ENCODE measurements at places on chromosomes 1 and 21.

DNA sequence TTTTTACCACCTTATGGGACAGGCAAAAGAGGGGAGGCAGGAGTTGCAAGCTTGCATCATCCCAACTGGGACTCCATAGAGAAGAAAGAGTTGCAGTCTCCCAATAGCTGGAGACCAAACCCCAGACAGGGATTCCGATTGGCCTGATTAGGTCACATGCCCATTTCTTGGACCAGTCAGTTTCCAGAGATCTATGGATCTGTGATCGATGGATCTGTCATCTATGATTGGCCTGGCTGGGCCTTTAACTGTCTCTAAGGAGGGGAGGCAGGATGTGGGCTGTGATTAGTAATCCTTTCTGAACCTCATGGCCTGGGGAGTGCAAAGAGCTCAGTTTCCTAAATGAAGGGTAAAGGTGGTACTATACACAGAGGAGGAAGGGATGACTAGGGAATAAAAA, 252.1 kb downstream of the MATN1 start:
- DNase-seq = no peak

- DNase-seq = no peak
These were observed 74.7 kb downstream of the RUNX1 start for GRCh38 chr21:34974162-34974981.

- no peak for DNase-seq
These were observed 16.7 kb downstream of the DYNLT5 start for GRCh38 chr1:66768965-66769364.

GRCh38 chr1:100036718-100037655, 67.2 kb downstream of the SLC35A3 start:
- DNase-seq = peak; percentile 63

GRCh38 chr21:38440746-38441145, 57.5 kb downstream of the ERG start:
- DNase-seq = peak; percentile 54

DNA sequence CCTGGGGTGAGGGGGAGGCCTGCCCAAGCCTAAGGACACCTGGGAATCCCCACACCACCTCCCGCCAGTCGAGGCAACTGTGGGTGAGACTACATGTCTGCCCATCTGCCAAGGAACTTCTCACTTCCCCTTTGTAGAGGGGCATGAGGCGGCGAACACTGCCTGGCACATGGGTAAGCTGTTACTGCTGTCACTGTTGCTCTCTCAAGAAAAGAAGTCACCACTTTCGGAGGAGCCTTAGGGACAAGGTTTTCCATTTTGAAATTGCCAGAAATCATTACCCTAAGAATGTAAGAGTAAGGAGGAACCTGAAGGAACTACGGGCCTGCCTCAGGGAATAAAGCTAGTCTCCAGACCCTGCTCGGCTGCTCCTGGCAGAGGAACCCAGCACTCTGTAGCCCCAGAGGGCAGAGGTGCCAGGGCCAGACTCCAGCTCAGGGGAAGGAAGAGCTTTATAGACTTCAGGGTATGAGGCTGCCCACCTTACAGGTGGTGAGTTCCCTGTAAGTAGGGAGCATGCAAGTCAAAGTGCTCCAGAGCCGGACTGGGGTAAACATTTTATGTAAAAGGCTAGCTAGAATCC, 23.3 kb downstream of the SLC2A1 start:
- no peak for DNase-seq

DNA sequence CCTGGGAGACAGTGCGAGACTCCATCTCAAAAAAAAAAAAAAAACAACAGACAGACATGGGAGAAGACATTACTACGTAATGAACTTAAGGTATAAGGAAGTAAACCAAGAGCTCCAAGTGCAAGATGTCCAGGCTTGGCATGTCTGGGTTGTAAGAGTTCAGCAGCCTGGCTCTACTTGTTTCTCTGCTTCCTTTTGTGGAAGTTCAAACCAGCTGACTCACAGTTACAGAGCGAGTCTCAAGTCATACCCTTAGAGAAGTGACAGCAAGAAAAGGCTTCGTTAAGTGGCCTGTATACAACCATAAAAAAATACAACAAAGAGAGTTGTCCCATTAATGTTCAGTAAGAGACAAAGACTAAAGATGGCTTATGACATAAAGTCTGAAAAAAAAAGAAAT, 1.3 kb downstream of the RIT1 start:
- peak; percentile 8 for DNase-seq

- no peak for DNase-seq
These were observed 22.2 kb upstream of the RSPO1 start for GRCh38 chr1:37656881-37657280.

GRCh38 chr1:244869364-244869827, 5.1 kb upstream of the HNRNPU start:
- no peak for DNase-seq

GRCh38 chr1:91691525-91691924, 190.9 kb downstream of the CDC7 start:
- no peak for DNase-seq

All from eye (tissue), 1 donor.